ENCODE measurements at places on chromosomes 5 and 9.

DNA sequence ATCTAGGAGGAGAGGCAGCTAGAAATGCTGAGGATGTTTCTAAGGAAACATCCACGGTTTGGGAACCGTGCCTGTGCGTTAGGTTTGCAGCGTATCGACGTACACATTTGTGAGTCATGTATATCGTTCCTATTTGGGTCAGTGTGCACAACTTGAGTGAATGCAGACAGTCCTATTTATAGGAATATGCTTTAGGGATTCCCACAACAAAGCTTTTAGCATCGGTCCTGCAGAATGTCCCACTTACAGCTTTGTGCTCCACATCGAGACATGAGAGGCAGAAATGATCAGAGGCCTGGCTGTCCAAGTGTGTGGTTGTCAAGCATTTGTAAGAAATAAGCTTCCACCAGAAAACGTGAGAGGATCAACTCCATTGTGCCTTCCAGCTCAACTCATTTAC lies 1282.7 kb upstream of the WWC1 start:
- DNase-seq, result no peak

GRCh38 chr5:124960266-124960665 lies 213.8 kb upstream of the ZNF608 start:
- no peak for DNase-seq

- DNase-seq, result no peak
Measured at GRCh38 chr9:120435091-120435490, 144.9 kb downstream of the CDK5RAP2 start.

DNA sequence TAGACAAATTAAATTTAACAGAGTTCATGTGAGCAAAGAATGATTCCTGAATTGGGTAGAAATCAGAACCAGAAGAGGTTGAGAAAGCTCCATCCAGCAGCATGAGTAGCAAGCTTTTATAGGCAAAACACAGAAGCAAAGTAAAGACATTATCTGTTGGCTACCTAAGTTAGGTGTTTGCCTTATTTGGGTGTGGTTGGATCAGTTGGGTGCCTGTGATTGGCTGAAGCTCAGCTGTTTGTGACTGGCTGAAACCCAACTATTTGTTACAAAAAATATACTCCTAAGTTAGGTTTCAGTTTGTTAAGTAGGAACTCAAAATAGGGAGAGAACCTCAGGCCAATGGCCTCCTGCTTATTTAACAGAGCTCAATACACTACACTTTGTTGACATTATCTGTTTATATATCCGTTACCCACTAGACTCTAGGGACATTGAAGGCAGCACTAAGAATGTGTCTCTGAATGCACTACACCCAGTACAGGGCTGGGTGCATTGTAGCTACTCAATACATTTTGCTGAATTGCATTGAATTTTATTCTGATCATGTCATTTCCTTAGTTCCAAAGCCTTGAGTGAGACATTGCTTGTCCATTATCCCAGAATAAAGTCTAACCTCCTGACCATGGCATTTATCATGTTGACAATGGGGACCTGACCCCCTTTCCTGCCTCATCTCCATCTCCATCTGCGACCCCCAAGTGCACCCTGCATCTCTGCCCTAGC lies 98.7 kb downstream of the CCDC192 start:
- DNase-seq, result no peak

DNA sequence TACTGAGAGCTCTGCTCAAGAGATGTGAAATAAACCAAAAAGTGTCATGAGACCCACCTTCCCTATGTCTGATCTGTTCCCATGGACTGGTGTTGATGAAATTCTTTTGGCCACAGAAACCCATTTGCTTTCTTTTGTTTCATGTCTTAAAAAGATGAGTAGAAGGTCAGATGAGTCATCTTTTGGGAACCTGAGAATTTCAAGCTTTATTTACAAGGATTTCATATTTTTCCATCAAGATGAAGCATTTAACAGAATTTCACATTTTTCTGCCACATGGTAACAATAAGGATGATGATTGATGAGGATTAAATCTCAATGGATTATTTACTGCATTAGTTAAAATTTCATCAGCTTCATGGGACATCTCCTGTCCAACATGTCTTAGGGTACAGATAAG lies 337.8 kb downstream of the DEPDC1B start:
- no peak for DNase-seq

DNA sequence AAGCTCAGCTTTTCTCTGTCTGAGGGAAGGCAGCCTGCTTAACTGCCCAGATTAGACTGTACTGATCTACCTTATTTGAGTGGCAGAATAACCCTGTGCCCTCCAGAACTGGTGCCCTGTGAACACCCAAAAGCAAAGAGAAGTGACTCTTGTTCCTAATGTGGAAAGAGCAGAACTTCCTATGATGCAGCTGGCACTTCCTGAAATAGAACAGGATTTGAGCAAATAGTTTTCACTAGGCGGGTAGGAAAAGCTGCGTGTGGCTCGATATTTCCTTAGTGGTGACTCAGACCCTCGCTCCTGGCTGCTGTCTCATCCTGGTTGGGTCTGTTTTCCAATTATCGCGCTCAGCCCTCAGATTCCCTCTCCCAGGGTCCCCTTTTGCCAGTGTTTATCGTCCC lies 89.9 kb downstream of the SH3TC2 start:
- no peak for DNase-seq

DNA sequence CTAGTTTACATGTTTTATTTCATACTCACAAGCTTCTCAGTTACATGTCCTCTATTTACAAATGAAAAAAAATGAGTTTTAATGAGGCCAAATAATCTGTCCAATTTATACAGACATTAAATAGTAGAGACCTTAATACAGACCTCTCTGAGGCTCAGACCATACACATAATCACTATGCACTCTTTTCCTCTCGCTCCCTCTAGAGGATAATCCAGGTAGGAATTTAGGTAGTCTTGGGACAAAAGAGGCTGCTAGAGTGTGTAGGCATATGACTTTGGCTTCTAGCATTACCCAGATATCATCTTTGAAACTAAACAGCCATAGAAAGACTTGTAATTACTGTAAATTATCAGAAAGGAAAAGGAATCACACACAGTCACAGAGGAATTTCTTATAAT lies 444.7 kb downstream of the HINT1 start:
- no peak for DNase-seq

DNA sequence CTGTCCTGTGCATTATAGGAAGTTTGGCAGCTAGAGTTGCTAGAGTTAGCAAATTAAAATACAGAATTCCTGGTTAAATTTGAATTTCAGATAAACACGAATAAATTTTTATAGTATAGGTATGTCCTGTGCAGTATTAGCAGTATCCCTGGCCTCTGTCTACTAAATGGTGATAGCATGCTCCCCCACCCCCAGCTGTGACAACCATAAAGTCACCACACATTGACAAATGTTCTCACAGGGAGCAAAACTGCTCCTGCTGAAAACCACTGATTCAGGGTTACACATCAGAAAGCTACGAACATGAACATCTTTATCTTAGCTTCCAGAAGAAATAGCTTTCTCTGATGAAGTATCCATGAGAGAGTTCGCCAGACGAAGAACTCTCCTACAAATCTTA lies 91.8 kb upstream of the CCDC112 start:
- DNase-seq, result no peak

Data from GM12865 (cell line).